ENCODE measurements at places on chromosomes 2 and 18.

DNA sequence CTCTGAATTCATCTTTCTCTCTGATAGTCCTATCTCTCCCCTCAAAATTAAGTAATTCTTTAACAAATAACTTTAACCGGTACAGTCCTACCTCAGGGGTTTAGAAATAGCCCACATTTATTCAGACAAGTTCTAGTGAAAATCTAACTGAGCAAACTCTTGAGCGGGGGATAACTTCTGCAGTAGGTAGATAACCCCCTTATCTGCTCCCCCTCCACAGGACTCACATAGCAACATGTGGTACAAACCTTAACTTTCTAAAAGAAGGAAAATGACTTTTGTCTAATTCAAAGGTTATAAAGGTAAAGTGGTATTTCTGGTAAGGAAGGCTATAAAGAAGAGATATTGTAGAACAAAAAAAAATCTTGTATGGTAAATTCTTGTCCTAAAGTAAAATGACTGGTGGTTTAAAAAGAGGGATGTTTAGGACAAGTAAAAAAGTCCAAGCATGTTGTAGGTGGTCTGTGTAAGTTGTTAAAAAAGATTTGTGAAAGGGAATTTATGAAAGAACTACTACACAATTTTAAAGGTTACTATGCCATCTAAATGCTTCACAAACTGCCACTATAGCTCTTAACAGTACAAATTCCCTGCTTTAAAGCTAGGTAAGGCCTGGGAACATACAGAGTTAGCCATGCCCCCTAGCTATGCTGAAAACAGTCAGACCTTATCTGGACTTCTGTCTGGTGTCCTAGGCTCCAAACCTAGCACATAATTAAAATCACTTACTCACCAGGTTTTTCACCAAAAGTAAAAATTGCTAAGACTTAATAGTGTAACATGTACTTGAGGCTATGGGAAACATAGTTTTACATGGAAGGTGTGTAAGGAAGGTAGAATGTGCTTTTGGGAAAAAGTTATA is 8.1 kb upstream of the RPIA start:
- DNase-seq: no peak

DNA sequence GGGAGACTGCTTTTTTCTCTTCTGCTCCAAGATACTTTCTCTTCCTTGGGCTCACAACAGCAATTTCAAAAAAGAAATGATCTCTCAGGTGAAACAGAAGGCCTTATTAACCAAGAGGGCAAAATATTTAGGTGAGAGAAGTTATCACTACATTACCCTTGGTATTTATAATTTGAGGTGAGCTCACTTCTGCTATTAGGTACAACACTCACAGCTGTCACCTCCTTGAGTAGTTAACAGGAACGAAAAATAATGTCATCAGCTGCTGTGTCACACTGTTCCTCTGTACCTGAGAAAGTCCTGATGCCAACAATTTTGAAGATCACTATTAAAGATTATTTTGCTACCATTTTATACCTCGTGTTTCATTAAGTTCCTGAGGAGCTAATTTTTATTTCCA is 205.0 kb downstream of the DLGAP1 start:
- DNase-seq: no peak

GRCh38 chr2:9430316-9431293 is 7.2 kb downstream of the CPSF3 start:
- peak; percentile 30 for DNase-seq

GRCh38 chr2:166560022-166560421 is 66.0 kb upstream of the SCN7A start:
- DNase-seq: no peak

DNA sequence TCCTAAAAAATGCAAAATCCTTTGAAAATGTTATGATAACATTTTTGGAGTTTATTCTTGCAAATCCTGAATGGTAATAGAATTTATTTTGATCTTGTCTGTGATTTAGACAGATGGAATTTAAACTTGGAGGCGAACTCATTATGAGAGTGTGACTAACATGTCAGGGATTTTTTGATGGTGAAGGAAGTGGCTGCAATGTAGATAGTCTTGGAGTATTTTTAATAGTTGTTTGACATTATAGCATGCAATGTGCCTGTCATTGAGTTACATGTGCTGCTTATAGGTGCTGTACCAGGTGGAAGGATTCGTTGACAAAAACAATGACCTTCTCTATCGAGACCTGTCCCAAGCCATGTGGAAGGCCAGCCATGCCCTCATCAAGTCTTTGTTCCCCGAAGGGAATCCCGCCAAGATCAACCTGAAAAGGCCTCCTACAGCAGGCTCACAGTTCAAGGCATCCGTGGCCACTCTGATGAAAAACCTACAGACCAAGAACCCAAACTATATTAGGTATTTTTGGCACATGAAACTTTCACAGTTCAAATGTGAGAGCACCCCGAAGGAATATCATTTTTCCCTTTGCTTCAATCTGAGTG is 141.8 kb downstream of the MYO1B start:
- DNase-seq: peak; percentile 89

- DNase-seq: no peak
Observed at GRCh38 chr18:10239991-10240634, 214.3 kb upstream of the APCDD1 start.

DNA sequence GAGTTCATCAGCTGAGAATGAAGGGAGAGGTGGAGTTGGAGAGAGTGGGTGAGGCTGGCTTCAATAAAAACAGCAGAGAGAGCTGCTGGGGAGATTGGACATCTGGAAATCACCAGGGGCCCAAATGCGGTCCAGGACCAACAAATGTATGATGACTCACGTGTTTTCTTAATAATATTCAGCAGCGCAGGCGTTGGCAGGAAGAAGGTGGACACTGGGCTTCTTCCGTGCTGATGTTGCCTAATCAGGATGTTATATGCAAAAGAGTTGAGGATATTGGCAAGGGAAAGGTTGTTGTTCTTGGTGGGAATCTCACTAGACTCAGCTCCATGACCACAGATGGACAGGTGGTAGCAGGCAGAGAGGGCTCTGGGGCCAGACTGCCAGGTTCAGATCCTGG is 12.8 kb upstream of the PLA2R1 start:
- DNase-seq: peak; percentile 95

GRCh38 chr2:150689590-150689989 is 202.1 kb upstream of the RND3 start:
- DNase-seq: peak; percentile 57

DNA sequence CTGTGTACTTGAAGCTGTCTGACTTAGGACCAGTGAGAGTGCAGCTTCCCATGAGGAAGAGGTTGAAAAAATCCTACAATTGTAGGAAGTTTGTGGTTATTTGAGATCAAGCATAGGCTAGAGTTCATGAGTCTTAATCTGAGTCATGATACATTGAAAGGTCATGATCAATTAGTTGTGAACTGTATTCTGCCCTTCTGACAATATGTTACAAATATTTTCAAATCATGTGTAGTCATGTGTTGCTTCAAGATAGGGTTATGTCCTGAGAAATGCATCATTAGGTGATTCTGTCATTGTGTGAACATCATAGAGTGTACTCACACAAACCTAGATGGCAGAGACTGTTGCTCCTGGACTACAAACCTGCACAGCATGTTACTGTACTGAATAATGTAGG is 68.4 kb upstream of the MFF start:
- no peak for DNase-seq

DNA sequence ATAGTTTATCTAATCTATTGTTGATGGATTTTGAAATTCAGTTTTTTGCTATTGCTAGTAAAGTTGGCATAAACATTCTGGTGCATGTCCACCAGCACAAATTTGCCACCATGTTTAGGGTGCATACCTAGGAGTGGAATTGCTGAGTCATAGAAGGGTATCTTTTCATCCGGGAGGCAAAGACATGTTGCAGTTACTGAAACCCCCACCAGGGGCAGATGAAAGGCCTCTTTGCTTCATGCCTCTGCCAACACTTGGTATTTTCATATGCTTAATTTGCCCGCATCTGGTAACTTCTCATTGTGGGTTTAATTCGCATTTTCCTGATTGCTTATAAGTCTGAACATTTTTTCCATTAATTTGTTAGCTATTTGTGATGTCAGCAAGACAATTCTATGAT is 8.2 kb downstream of the DCC start:
- no peak for DNase-seq

- no peak for DNase-seq
Observed at GRCh38 chr2:68714866-68715265, 19.7 kb upstream of the ARHGAP25 start.

DNA sequence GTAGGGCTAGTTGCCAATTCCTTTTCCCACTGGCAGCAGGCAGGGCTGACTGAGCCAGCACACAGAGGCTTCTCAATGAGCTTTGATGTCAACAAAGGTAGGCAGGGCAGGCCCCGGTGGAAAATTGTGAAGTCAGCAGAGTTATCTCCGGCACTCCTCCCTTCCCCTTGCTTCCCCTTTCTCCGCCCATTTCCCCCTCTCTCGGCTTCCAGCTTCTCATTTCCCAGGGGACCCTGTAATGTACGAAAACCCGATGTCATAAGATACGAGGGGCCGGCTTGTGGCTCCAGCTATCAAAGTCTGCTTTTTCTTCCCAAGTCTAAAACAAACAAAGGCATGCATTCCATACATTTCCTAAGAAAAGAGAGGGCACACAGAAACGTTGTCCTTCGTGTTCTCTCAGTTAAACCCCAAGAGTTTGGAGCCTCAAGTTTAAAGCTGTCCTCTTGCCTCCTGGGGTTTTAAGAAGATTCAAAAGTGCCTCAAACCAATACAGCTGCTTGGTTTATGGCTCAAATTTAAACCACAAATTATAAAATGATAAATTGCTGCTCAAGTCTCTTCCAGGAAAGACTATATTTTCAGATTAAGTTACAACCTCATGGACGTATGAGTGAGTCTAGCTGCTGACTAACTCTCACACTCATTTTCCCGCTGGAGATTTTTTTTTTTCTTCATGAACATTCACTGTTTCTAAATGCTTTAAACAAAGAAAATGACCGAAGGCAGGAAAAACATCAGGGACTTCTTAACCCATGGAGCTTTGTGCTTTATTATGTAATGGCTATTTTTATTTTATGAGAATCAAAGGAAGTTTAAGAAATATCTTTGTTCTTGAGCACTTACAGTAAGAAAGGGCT is 27.2 kb upstream of the EML4 start:
- DNase-seq: peak; percentile 98
